Fibroblast of skin of left quadriceps (primary cell): ENCODE measurements at places on chromosomes 12 and 14.
A peak's percentile ranks its signal among the peaks of the same experiment; 100 is the strongest.

GRCh38 chr14:65938738-65939137 is 526.2 kb downstream of the FUT8 start:
- DNase-seq = no peak

GRCh38 chr12:46133751-46134150 is 135.1 kb downstream of the SLC38A1 start:
- no peak for DNase-seq

DNA sequence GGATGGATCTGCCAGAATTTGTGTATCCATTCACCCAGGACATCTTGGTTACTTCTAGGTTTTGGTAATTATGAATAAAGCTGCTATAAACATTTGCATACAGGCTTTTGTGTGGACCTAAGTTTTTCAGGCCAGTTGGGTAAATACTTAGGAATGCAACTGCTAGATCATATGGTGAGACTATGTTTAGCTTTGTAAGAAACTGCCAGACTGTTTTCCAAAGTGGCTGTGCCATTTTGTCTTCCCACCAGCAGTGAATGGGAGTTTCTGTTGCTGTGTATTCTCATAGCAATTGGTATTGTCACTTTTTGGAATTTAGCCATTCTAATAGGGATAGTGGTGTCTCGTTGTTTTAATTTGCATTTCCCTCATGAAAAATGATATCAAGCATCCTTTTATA is 133.0 kb downstream of the KIF26A start:
- no peak for DNase-seq

DNA sequence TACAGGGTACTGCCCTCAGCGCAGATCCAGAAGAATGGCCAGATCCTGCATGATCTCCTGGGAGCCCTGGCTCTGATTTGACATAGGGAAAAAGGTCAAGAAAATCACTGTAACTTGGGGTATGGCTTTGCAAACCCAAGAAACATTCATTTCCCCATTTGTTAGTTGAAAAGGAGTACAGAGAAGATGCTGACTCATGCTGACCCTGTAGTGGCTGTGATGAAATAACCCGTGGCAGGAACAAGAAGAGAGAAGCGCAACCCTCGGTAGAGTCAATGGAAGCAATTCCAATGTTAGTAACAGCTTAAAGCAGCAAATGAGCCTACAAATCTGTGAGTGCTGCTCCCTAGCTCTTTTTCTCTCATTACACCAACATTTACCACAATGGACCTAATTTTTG is 281.6 kb upstream of the NPAS3 start:
- peak; percentile 69 for DNase-seq

DNA sequence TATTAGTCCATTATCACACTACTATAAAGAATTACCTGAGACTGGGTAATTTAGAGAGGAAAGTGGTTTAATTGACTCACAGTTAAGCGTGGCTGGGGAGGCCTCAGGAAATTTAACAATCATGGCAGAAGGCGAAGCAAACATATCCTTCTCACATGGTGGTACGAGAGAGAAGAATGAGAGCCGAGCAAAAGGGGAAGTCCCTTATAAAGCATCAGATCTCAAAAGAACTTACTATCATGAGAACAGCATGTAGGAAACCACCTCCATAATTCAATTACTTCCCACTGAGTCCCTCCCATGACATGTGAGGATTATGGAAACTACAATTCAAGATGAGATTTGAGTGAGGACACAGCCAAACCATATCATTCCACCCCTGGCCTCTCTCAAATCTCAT is 422.6 kb downstream of the MDGA2 start:
- no peak for DNase-seq

DNA sequence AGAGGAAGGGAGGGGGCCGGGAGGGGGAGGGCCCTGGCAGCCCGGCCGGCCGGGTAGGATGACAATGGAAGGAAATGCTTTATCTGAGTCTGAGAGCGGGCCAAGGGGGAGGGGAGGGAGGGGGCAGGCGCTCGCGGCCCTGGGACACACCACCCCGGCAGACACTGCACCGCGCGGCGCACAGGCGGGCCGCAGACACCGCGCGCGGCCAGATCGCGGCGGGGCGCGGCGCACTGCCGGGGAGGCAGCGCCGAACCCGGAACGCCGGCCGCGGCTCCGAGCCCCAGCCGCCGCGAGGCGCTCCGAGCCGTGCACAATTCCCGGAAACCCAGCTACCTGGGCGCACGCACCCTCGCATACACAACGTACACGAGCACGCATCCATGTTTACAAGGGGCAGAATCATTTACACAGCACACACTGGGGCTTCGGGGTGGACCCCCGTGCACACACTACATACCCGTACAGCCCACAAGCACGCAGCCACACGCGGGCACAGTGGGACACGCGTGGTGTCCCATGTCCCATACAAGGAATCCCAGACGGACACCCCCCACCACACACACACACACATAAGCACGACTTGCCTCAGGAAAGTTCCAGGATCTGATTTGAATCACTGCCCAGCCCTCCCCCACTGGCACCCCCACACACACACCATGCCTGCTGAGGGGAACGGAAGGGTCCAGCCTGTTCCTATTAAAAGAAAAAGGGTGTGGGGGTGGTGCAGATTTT is at the start of gene HDAC7:
Gene HDAC7, minus strand, starts transcription at position 8 of the 735 bp plus-strand sequence. CDS start 118 bp downstream, outside the sequence.
- DNase-seq = peak; percentile 71

DNA sequence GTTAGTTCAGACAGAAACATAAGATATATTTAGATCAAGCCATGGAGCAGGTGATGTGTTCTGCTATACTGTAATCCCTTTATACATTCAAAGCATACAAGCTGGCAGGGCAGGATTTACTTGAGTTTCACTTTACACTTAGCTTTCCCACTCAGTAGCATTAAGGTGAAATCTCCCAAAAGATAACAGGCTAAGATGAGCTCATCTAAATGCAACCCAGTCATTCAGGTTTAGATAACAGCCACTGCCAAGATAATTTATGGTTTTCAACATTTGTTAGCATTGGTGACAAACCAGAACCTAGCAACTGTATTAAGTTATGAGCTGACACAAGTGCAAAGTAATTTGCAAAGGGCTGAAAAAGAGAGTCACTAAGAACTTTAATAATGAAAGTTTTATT is 925.1 kb upstream of the ATXN7L3B start:
- no peak for DNase-seq

GRCh38 chr14:24364841-24365240 is 3.1 kb upstream of the NFATC4 start:
- DNase-seq = no peak

DNA sequence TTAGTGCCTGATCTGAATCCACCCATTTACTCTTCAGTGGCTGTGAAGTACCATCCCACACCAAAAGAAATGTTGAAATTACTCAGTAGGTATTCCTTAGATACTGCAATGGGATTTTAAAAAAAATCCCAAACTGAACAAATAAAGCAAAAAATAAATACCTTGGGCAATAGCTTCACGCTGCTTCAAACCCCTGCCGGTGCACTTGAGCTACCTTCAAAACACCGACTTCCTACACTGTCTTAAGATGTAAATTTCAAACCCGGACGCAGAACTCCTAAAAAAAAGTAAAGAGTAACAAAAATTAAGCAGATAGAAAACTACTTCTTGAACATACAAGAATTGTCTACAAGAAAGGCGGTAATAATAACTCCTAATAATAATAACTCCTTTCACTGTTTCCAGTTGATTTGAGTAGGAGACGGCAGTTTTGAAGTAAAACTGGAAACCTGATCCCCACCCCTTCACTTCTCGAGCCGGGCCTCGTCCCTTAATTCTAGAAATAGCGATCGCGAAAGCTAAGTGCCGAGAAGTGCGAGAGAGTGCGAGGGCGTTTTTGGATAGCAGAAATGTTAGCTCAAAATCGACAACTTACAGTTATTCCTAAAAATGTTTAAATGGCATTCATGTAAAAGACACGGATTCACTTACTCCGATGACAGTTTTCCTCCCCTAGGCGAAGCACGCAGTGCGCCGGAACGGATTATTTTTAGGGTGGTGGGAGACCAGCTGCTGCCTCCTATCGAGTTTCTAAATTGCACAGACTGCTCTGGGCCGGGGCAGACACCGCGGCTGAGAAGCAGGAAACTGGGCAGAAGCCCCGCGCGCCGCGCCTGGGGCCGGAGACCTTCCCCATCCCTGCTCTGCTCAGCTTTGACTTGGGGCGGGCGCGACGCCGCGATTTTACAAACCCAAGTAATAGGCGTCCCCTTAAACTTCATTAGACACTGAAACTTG is at the start of gene ABCC9:
Gene ABCC9, minus strand, starts transcription at position 878 of the 957 bp plus-strand sequence. CDS start 4,752 bp downstream, outside the sequence.
- no peak for DNase-seq

GRCh38 chr12:41452838-41453407 is 264.8 kb downstream of the PDZRN4 start:
- DNase-seq = no peak

DNA sequence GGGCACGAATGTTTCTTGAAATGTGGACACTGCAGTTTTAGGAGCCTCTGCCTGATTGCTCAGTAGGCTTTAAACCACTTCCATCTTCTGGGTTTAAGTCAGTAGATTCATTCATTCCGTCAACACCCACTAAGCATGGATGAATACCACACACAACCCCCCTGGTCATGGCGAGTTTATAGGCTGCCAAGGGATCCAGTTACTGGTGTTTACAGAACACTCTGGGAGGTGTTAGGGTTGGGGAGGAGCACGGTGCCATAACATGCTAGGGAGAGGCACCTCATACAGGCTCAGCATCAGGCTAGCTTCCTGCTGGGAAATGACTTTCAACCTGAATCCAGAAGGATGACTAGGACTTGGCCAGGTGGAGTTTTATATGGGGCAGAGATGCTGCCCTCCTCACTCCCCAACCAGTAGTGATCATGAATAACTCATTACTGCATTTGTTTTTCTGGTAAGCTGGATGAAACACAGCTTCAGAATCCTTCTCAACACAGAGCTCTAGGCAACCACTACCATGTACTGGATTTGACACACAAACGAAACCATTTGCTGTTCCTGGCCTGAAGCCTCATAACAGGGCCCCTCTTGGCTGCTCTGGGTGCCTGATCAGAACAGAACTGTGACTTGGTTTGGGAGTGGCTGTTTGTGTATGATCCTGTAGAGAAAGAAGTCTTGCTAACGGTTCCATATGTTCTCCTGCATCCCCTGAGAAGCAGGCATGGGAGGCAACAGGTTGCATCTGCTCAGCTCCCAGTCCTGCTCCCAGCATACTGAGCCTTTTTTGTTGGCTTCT is 47.9 kb downstream of the FBXW8 start:
- no peak for DNase-seq

GRCh38 chr12:53808023-53808705 is 56.4 kb upstream of the CISTR start:
- no peak for DNase-seq

GRCh38 chr12:4107911-4108697 is 165.5 kb upstream of the CCND2 start:
- DNase-seq = no peak

DNA sequence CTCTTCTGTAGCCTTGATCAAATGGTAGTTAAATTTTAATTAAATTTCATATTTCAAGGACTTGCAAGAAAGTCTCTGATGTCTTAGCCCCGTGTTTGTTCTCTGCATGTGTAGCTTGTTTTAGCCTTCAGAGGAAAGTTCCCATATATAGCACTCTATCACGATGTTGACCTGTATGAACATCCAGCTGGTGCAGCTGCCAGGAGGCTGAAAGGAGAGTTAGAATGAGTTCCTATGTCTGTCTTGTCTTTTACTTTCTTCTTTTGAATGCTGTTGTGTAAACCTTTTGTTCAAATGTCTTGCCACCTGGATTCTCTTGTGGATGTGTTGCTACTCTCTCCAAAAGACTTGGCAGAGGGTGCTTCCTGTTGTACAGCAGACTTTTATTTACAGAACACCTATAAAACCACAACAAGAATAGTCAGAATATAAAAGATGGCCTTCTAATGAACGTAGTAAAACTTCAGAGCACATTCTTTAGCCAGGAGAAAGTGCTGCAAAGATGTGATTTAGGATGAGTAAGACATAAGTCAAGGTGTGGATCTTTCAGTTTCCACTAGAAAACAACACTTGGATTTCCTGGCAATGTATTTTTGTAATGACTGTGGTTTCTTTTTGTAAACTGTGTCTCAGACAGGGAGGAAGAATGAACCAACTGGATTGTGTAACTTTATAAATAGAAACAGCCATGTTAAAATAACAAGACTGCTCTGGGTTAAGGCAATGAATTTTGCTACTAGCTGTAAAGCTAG is 17.2 kb downstream of the NAV3 start:
- DNase-seq = peak; percentile 88

GRCh38 chr12:63294327-63294632 is 143.3 kb upstream of the AVPR1A start:
- DNase-seq = peak; percentile 28

GRCh38 chr12:76943008-76943407 is 64.2 kb upstream of the CSRP2 start:
- DNase-seq = no peak
